ENCODE measurements at places on chromosomes 5 and 9.

GRCh38 chr5:178279723-178280438 lies 47.3 kb upstream of the PHYKPL start:
- peak; percentile 94 for DNase-seq

- DNase-seq, result no peak
These were observed 27.6 kb upstream of the ECM2 start for GRCh38 chr9:92563116-92564100.

DNA sequence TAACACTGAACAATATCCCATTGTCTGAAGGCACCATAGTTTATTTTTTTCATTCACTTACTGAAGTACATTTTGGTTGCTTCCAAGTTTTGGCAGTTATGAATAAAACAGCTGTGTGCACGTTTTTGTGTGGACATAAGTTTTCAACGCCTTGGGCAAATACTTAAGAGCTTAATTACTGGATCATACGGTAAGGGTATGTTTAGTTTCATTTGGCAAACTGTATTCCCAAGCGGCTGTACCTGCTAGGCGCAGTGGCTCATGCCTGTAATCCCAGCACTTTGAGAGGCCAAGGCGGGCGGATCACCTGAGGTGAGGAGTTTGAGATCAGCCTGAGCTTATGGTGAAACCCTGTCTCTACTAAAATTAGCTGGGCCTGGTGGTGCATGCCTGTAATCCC lies 63.7 kb upstream of the FAM120A start:
- no peak for DNase-seq

DNA sequence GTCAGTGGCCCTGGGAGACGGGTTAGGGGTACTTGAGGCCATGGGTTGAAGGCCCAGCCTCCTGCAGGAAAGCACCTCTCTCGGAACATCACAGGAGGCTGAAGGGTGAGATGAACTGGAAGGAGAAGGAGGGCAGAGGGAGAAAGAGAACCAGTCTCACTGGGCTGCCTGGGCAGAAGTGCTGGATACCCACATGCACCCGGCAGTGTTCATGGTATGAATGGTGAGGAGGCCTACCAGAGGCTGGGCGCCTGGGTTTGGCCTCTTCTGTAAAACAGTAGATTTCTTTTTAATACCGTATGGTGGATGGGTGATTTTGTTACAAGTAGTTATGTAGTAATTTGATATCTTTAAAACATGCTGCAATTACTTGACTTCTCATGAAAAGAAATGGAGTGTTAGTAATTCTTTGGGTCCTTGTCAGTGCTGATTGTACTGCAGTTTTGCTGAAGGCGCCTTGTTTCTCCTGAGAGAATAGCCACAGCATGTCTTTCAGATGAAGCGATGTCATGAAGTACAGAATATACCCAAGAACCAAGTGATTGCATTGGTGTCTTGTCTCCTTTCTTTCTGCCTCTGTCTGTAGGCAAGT lies 258.6 kb downstream of the FANCC start:
- DNase-seq, result no peak

DNA sequence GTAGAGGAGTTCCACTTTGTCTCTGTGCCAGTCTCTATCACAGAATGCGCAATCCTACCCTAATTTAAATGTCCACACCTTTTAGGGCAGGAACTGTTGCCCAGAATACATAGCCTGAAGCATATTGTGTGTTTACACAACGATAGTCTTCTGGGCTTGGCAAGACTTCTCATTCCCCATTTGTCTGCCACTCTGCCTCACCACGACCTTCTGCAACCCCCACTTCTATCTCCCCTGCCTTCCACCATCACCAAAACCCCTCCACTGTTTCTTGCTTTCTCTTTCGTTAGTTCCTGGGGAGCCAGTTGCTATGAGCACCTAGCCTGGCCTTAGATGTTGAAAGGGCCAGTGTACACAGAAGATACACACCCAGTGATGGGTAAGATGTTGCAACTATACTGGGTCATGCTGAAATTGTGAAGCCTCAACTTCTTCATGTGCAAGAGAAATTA lies 883 bp upstream of the RNF145 start:
- no peak for DNase-seq

DNA sequence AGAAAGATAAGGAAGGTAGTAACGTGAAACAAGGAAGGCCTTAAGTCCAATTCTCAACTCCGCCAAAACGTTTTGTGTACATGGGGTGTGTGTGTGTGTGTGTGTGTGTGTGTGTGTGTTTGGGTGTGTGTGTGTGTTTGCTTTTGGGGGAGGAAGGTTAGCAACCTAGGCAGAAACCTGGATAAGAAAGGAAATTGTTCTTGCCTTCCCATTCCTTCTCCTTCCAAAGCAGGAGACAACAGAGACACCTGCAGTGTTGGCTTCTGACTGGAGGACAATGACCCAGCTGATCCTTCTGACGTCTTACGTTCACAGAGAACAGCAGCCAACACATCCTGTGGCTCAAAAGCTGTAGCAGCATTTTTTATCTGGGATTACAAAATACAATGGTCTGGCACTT lies 4.1 kb upstream of the CCNG1 start:
- no peak for DNase-seq

GRCh38 chr9:136292591-136293448 lies 11.1 kb downstream of the CCDC187 start:
- DNase-seq, result no peak

- DNase-seq, result no peak
These were observed 71.3 kb downstream of the LIX1 start for GRCh38 chr5:97071101-97071500.

DNA sequence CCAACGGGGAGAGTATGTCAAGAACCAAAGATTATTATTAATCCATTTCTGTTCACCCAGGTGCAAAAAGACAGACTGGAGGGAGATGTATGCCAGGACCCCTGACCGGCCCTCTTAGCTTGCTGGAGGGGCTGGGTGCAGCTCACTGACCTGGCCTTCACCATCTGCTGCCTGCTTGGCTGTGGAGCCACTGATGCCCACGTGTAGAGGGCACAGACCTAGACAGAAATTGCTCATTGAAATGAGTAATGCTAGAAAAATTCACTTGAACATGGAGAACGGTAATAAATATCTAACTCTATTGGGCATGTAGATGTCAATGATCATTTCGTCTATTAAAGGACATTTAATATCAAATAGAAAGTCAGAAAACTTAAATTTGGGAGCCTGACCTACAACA lies 58.8 kb upstream of the ERCC6L2 start:
- no peak for DNase-seq

- no peak for DNase-seq
These were observed 204.7 kb upstream of the MPDZ start for GRCh38 chr9:13484186-13484585.

DNA sequence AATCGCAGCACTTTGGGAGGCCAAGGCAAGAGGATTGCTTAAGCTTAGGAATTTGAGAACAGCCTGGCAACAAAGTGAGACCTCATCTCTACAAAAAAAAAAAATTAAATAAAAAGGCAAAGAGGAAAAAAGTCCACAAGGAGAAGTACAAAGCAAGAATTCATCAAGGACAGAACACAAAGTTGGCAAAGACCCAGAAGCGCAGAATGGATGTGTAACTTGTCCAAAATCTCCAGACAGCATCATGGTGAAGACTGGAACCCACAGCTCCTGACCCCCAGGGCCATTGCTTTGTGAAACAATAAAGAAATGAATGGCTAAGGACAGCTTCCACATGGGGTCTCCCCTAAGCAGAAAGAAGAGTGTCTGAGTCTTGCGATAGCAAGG lies 7.8 kb downstream of the HSD17B3 start:
- no peak for DNase-seq

DNA sequence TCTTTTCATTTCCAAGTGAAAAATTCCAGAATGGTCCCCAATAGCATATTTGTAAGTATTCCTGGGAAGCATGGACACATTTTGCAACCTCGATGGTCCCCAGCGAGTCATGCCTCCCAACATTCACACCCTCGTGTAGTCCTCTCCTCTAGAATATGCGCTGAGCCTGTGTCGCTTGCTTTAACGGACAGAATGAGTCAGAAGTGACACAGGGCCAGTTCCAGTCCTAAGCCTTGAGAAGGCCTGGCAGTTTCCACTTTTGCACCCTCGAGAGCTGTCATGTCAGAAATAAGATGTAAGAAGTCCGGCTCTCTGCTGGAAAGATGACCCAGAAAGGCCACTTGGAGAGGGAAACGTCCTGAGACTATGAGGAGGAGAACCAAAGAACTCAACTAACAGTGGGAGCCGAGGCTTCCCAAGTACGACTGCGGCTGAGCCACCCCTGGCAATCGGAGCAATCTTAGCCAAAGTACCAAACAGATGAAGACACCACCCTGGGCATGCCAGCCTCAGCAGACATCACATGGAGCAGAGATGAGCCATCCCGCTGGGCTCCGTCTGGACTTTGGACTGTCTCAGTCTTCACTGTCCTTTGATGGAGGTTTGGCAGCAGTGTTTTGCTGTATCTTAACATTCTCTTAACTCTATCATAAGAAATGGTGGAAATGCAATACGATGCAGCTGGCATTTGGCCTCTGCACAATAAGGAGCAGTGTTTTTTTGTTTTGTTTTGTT lies 42.6 kb upstream of the GFPT2 start:
- no peak for DNase-seq
